ENCODE measurements at places on chromosomes 1 and 21.

GRCh38 chr1:163875927-163876320 lies 554.2 kb downstream of the NUF2 start:
- no peak for DNase-seq

- DNase-seq = no peak
These were observed 45.7 kb downstream of the FYB2 start for GRCh38 chr1:56773341-56774066.

- DNase-seq = no peak
These were observed 50.9 kb upstream of the TARBP1 start for GRCh38 chr1:234529950-234530237.

GRCh38 chr1:158943059-158943458 lies 11.7 kb downstream of the PYHIN1 start:
- DNase-seq = no peak

GRCh38 chr1:79043506-79043905 lies 37.0 kb upstream of the ADGRL4 start:
- DNase-seq = no peak

DNA sequence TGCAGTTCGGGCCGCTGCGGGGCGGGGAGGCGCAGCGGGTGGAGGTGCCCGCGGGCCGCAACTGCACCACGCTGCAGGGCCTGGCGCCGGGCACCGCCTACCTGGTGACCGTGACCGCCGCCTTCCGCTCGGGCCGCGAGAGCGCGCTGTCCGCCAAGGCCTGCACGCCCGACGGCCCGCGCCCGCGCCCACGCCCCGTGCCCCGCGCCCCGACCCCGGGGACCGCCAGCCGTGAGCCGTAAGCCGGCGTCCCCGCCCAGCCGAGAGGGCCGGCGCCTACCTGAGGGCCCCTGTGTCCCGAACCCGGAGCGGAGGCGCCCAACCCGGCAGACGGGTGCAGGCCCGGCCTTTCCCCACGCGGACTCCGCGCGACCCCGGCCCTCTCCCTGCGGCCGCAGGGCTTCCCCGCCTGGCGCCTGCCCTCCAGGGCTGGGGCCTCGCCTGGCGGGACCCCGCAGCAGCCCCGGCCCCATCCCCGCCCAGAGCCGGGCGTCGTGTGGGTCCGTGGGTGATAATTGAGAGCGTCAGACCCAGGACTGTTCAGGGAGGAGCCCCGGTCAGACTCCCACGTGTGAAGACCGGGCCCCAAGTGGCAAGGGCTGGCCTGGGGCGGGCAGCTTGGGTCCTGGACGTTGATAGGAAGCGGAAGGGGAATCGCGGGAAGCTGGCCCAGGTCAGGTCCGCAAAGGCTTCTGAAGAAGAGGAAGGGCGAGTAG lies 4.2 kb downstream of the VWA1 start:
- no peak for DNase-seq

DNA sequence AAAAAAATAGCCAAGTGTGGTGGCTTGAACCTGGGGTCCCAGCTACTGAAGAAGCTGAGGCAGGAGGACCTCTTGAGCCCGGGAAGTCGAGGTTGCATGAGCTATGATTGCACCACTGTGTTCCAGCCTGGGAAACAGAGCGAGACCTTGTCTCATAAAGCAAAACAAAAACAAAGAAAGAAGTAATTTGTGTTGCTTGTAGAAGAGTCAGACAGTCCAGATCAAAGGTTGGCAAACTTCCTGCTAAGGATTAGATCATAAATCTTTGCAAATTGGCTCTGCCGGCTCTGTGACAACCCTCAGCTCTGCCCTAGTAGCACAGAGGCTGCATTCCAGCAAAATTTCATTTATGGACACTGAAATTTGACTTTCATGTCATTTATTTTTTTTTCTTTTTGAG lies 19.0 kb upstream of the MFN2 start:
- DNase-seq = no peak

- no peak for DNase-seq
These were observed 40.6 kb upstream of the RAB4A start for GRCh38 chr1:229230140-229230892.

DNA sequence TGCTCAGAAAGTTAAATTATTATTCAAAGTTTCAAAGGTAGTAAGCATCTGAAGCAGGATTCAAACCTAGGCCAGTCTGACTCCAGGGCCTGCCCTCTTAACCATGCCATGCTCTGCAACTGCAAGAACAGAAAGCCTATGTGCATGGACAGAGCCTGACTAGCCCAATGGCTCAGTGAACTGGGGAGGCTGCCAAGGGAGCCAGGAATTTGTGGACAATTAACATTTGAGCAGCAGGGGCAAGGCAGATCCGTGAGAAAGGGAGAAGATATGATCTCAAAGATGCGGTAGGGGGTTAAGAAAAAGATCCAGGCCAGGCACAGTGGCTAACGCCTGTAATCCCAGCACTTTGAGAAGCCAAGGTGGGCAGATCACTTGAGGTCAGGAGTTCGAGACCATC lies 6.5 kb upstream of the ATP1A4 start:
- no peak for DNase-seq

DNA sequence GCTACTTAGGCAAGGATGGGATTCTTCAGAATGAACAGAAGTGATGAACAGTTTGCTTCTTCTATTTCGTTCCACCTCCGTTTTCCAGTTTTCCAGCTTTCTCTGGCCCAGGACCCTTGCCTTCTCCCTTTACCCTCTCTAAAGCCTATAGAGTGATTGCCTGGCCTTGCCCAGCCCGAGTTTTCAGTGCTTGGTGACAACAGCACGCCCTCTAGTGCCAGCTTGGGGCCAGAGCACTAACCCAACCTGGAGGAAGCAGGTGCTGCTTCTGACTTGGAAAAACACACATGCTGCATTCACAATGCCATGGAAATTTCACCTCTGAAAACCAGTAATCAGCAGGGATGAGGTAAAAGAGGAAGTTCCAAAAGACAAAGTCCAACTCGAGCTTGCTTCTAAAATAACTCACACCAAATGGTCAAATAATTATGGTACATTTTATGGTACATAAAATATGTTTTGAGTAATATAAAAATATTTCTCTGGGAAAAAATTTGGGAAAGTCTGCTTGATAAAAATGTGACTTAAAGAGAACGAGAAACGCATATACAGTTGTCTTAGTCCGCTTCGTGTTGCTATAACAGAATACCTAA lies 26.1 kb downstream of the UBE2T start:
- DNase-seq = peak; percentile 86

DNA sequence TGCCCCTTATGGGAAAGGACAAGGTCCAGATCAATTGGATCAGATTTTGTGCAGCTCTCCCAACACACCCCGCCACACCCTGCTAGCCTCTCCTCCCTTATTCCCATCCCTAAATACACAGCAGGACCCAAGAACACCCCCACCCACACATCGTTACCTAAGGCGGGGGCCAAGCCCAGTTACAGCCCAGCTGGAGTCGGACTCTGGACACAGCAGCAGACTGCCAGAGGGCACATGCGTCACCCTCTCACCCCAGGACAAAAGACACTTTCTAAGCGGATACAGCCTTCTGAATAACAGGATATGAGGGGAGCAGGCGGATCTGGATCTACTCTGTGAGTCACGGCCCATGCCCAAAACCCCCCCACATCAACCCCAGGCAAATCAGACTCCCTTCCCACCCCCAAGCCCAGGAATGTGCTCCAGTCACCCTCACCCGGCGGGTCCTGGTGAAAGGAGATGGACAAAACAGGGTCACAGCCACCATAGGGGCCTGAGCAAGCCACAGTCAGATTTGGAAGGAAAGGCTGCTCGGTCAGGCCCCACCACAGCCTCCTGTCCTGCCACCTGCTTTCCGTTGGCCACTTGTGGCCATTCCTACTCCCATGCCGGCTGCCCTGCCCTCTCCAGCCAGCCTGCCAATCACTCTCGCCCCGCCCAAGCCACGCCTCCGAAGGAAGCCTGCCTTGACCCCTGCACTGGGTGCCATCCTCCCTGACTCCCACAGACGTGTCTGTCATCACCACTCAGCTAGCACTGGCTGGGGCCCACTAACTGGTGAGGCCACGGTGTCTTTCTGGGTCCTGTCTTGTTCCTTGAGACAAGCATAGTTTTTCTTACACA lies 4.0 kb downstream of the S100A16 start:
- no peak for DNase-seq

DNA sequence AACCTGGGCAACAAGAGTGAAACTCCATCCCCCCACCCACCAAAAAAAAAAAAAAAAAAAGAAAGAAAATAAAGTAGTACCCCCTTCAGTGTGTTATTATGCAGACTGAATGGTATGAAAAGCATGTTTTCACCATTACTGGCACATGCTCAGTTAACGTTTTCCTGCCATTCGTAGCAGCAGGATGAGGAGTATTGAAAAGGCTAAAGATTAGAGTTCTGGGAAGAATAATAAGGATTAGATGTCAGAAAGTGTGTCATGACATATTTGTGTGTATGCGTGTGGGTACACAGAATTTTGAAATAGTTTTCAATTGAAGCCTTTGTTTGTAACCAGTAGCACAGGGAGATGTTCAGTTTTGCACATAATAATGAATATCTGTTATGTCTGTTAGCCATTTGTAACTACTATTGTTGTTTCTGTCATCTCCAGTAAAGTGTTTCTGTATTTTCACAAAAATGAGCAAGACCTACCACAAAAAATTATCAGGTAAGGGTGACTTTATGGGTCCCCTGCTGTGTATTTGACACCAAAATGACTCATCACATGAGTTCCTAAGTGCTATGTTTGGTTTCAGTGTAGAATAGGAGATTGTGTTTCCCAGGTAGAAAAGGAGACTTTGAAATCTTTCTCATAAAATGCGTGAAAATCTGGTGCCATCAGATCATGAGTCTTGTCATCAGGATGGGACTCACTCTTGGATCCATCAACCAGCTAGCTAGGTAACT lies 358.9 kb downstream of the DISC1 start:
- no peak for DNase-seq

- no peak for DNase-seq
These were observed 8.4 kb upstream of the PM20D1 start for GRCh38 chr1:205858141-205858961.

DNA sequence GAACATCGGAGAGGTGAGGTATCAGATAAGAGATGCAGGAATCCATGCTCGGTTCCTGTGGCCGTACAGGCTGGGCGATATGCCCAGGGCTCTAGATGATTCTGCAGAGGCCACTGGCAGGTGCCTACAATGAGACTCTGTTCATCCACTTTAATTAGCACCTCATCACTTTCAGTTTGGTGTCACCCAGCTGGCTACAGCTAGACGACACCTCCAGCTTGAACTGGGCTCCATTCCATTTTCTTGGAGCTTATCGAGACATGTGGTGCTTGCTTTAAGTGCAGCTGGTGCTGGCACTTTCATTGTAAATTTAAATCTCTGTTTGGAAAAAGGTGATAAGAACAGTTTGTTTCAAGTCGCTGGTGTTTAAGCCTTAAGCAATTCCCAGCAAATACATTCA lies 322.5 kb upstream of the ADGRL2 start:
- DNase-seq = no peak

- DNase-seq = peak; percentile 2
These were observed 993.0 kb upstream of the PRMT6 start for GRCh38 chr1:106063510-106063909.
